Stimulated activated CD8-positive, alpha-beta memory T cell treated with anti-CD3 and anti-CD28 coated beads, Interleukin-15, amount 100 ng/mL, for 48 hours (primary cell): ENCODE measurements at places on chromosomes 4 and X.

- no peak for DNase-seq
These were observed 61.0 kb upstream of the NLRP2B start for GRCh38 chrX:57741107-57741506.

- no peak for DNase-seq
These were observed 40.5 kb upstream of the NKX1-1 start for GRCh38 chr4:1446502-1447386.

DNA sequence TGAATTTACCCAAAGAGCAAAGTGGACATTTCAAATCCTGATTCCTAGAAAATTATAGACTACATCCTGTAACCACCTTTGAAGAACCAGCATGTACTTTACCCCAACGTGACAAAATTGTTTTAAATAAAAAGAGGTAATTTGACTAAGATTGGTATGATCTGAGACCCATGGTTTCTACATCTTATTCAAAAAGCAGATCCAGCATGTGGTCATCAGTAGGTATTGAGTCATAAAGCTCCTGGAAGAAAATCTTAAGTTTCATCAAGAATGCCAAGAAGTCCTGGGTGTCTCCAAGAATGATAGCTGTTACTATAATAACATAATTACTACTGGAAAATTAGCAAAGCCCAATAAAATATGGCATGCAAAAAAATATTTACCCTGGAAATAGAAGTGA, 61.8 kb downstream of the NFKB1 start:
- DNase-seq = no peak

GRCh38 chrX:123108513-123109427, 75.3 kb upstream of the GRIA3 start:
- DNase-seq = no peak

DNA sequence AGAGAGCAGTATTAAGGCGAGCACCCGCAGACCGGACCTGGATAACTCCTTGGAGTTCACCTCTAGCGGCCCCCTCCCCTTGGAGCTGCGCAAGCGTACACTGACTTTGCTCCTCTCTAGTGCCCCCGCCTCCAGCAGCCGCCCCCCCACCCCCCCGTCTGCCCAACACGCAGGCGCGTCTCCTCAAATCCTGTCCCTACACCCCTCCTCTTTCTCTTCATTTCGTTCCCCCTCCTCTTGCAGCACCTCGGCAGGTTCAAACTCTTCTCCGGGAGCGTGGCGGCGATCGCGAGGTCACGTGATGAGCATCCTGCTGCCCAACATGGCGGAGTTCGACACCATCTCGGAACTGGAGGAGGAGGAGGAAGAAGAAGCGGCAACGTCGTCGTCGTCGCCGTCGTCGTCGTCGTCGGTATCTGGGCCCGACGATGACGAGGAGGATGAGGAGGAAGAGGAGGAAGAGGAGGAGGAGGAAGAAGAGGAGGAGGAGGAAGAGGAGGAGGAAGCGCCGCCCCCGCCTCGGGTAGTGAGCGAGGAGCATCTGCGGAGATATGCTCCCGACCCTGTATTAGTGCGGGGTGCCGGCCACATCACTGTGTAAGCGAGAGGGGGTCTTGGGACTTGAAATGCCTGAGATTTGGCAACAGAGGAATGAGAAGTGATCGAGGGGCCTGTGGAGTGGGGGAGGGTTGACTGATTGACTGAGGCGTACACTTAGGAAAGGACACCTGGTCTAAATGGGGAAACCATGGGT, at the start of gene CHIC1:
Gene CHIC1, plus strand, starts transcription at position 214 of the 754 bp plus-strand sequence. Its CDS starts 88 bp downstream, at position 302.
- peak; percentile 34 for DNase-seq

GRCh38 chrX:19840899-19841648, 46.3 kb downstream of the SH3KBP1 start:
- no peak for DNase-seq

GRCh38 chrX:45598861-45599260, 398.2 kb upstream of the DIPK2B start:
- DNase-seq = no peak

GRCh38 chr4:8830611-8831200, 40.9 kb downstream of the HMX1 start:
- no peak for DNase-seq

DNA sequence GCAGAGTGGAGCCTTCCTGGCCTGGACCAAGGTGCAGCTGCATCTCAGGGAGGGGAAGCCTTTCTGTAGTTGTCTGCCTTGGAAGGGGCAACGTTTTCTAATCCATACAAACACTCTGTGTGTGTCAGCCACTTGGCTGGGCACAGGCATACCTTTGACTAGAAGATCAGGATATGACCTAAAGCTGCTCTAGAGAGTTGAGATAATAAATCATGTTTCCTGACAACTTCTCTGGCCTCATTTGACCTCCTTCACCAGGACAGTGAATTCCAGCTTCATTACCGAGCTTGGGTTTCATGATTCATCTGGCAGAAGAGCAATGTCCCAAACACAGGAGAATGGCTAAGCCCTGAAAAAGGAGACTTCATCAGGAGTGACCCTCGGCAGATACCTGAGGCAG, 89.6 kb upstream of the KIT start:
- no peak for DNase-seq

- DNase-seq = no peak
These were observed 1012.9 kb upstream of the FTHL17 start for GRCh38 chrX:32084757-32085156.
